ENCODE measurements at places on chromosomes 13 and 19. TPM values are rescaled to one million over a fixed set of nuclear protein-coding genes. Genes with fewer than 3 reads are reported as not detected.

Gene CGB8
- total RNA-seq = not detected

DNA sequence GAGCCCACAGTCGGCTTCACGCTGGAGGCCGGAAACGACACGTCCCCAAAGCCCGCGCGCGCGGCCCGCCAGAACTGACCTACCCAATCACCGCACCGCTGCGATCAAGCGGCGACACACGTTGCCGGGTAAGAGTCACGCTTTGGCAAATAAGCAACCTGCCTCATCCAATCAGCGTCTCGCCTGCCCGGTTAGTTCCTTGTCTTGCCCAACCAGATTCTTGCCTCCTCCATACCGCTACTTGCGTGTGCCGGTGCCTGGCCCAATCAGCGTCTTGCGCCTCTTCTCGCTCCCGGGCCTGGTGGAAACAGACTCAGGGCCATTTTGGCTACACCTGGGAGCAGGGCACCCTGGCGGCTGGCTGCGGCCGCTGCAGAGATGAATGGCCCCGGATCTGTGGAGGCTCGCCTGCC lies 11.6 kb upstream of the ZNF544 start:
- DNase-seq = no peak

DNA sequence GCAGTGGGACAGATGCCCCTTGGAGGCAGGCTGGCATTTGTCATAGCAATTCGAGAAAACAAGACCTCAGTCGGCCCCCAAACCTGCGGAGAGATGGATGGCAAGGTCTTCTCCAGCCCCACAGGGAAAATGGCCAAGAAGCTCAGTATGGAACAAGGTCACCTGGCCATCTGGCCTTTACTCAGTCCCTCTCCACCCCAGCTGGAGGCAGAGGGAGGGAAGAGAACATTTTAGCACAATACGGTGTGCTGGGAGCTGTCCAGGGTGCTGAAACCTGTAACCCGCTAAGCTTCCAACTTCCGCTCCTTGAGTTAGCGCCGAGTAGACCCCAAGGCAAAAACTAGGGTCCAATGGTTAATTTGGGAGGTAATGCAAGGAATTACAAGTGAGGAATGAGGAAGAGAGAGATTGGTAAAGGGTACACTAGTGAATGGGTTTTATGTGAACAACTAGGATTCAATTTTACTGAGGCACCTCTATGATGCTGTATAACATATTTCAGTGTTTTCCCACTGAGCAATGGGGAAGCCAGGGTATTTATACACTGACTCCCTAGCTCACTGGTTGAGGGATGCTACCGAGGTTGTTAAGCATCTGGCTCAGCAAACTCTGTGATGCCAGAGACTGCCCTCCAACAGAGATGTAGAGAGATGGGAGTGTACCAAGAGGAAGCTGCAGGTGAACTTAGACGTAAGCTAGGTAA lies 64.3 kb downstream of the CACNA1A start:
- peak; percentile 23 for DNase-seq

DNA sequence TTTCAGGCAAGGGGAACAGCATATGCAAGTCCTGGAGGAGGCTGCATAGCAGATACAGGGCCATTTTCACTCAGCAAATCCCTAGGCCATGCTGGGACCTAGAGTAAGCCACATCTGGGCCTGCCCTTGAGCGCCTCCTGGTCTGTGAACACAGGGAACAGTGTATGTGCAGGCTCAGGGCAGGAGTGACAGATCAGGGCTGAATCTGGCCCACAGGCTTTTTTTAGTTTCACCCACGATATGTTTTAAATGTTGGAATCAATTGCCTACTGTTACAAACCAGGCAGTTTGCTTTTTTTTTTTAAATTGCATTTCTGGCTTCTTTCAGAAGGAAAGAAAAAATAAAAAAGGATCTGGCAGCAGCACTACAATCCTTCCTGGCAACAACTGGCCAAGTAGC lies 1.5 kb upstream of the TMEM145 start:
- DNase-seq = no peak

DNA sequence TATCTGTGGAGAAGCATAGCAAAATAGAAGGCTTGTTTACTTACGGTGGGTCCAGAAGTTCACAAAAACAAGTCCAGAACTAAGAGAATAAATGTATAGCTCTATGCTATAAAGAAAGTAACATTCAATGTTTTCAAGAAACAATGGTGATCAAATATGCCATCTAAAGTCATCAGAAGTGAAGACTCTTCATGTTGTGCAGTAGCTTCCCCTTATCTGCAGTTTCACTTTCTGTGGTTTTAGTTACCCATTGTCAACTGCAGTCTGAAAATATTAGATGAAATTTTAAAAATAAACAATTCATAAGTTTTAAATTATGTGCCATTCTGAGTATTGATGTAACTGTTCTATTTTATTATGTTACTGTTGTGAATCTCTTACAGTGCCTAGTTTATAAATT lies 72.5 kb downstream of the EDNRB start:
- no peak for DNase-seq

DNA sequence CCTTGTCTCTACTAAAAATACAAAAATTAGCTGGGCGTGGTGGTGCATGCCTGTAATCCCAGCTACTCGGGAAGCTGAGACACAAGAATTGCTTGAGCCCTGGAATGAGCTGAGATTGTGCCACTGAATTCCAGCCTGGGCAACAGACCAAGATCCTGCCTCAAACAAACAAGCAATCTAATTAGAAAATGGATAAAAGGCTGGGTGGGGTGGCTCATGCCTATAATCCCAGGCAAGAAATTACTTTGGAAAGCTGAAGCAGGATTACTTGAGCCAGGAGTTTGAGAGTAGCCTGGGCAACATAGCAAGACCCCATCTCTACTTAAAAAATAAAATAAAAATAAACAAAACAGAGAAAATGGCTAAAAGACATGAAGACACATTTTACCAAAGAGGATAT lies 77.0 kb downstream of the CAB39L start:
- no peak for DNase-seq

DNA sequence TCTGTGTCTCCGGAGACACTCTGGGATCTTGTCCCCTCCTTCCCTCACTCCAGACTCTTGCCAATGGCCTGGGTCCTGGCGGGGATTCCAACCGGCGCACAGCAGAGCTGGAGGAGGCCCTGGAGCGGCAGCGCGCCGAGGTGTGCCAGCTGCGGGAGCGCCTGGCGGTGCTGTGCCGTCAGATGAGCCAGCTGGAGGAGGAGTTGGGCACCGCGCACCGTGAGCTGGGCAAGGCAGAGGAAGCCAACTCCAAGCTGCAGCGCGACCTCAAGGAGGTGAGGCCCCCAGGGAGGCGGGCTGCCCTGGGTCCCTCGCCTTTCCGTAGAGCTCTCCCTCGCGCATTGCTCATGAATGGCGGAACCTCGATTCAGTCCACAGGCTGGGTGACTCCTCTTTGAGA lies 11.0 kb downstream of the PPFIA3 start:
- no peak for DNase-seq

DNA sequence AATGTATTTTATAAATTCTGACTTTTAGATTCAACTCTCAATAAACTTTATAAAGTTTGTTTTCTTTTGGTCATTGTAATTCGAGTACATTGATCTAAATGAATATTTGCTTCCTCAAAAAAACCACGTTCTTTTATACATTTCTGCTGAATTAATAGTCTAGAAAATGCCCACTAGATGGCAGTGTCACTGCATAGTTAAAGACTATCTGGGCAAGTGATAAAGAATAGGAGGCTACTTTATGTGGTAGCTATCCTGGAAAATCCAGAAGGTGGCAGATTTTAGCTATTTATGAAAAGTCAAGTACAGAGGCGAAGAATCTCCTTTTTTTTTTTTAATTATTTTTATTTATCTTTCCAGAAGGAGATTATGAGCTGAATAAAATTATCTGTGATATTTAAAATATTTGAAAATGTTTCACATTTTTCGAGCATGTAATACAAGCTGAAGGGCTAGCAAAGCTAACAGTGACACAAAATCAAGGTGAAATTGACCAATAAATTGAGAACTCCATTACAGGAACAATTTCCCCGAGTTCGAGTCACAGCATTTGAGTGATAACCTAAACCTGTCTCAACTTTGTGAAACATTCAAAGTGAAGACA lies 221.8 kb downstream of the OLFM4 start:
- peak; percentile 13 for DNase-seq

GRCh38 chr19:6677883-6678689 lies 8.1 kb upstream of the TNFSF14 start:
- no peak for DNase-seq

DNA sequence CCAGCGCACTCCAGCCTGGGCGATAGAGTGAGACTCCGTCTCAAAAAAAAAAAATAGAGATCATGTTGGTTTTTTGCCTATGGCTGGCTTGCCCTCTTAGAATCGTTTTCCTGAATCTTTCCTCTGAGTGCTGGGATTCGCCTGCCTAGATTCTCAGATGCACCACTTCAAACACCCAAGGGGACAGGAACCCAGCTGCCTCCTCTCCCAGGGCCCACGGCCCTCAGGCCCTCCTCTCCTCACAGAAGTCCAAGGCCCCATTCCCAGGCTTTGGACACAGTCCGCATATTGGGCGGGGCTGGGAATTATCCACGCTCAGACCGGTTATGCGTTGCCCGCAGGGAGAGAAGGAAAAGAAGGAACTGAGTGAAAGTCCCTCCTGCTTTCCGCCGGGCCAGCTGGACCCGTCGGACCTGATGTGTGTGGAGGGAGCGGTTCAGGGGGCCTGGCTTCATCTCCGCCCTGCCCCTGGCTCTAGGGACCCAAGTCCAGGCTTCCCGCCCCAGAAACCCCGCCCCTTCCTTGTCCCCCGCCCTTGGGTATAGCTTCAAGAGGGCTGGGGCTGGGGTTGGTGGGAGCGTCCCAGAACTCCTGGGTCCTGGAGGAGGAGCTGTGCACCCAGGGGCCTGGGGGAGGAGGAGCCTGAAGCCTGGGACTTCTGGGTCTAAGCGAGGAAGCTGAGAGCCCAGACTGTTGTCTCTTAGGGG lies 5.8 kb downstream of the PPFIA3 start:
- DNase-seq = no peak
